ENCODE measurements at places on chromosomes 2 and 18.

DNA sequence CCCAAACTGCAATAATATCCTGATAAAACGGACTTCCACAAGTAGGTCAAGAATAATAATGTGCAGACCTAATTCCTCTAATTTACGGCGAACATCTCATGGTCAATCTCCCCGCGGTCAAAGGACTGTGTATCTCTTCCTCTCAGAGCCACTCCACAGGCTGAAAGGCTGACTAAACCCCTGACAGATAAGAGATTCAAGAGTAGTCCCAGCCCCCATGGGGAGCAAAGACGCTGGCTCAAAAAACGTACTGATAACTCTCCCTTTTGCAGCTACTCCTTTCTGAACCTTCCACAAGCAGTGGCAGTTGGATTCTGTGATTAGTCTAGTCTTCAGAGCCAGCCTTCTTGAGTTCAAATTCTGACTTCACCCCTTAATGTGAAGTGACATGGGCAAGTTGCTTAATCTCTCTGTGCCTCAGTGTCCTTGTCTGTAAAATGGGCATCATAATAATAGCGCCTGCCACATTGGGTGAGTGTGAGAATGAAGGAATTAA, 19.7 kb upstream of the IL18R1 start:
- no peak for DNase-seq

- DNase-seq: peak; percentile 64
Measured at GRCh38 chr2:28447943-28448792, 47.7 kb upstream of the PLB1 start.

- no peak for DNase-seq
Measured at GRCh38 chr2:8368463-8368862, 313.4 kb upstream of the ID2 start.

DNA sequence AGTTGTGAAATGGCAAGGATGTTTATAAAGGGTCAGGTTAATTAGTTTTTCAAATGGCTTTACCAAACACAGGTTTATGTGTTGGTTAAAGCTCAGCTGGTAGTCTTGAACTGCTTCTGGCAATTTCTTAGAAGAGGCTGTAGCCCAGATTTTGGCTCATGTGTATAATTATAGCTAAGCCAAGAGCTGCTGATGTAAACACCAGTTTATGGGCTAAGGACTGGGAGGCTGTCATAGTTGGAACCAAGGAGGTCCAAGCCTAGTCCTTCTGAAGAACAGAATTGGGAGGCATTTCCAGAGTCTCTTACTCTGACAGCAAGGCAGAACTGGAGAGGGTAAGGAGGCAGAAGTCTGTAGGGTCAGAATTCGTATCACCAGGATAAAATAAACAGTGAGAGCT, 25.4 kb downstream of the UBE2E3 start:
- no peak for DNase-seq

GRCh38 chr2:138760676-138761075, 19.5 kb downstream of the NXPH2 start:
- DNase-seq: no peak

- DNase-seq: no peak
Measured at GRCh38 chr2:64359171-64359891, 94.6 kb upstream of the LGALSL start.

GRCh38 chr2:25566094-25566493, 107.3 kb downstream of the DTNB start:
- no peak for DNase-seq

DNA sequence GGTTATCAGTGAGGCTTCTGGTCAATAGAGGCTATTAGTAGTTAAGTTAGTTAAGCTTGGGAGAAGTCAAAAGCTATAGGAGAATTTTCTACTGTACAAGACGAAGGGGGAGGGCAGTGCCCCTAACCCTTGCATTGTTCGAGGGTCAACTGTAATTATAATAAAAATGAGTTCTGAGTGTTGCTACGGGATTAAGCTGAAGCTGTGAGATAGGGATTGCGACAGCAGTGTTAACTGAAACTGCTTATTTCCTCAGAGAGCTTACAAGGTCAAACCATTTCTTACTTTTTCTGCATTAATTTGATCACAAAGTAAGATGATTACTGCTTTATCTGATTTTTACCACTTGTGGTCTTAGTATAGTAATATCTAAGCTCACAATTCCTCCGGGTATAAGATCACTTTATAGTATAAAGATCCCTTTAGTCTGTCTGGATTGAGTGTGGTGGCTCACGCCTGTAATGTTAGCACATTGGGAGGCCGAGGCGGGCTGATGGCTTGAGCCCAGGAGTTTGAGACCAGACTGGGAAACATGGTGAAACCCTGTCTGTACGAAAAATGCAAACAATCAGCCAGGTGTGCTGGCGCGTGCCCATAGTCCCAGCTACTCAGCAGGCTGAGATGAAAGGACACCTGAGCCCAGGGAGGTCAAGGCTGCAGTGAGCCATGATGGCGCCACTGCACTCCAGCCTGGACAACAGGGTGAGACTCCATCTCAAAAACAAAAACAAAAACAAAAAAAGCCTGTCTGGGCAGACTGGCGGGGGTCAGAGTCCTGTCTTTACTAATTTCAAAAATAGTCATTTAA, 119.5 kb upstream of the TLK1 start:
- DNase-seq: no peak

DNA sequence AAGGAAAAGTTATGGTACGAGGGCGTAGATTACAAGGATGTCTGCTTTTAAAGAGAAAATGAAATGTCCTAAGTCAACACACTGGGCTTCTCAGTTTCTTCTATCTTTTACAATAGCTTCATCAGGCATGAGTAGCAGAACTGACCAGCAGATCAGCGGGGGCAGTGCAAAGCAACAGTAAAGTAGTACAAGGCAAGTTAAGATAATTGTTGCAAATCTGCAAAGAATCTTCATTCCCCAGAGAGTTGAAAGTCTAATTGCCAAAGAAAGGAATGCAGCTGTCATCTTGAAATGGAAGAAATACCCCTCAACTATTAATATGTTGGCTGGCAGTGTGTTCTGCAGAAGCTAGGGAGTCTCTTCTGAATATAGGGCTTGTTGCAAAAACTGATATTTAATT, 60.2 kb upstream of the SLC39A10 start:
- DNase-seq: no peak

DNA sequence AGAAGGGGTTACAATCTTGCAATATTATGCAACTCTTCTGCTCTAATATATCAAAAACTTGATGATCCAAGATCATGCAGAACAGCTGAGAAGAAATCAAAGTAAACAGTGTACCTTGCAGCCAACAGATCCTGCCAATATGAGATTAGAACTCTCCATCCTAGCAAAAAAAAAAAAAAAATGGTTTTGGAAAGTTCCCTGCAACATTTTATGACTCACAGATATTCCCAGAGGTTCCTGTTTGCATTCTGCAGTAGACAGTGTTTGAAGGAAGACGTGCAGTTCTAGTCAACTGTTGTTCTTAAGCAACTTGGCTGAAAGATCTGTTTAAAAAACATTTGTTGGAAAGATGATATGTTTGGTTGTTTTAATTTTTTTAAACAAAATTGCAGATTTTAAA, 103.6 kb upstream of the WDR75 start:
- DNase-seq: no peak

- no peak for DNase-seq
Measured at GRCh38 chr2:120936476-120937334, 201.0 kb downstream of the GLI2 start.

DNA sequence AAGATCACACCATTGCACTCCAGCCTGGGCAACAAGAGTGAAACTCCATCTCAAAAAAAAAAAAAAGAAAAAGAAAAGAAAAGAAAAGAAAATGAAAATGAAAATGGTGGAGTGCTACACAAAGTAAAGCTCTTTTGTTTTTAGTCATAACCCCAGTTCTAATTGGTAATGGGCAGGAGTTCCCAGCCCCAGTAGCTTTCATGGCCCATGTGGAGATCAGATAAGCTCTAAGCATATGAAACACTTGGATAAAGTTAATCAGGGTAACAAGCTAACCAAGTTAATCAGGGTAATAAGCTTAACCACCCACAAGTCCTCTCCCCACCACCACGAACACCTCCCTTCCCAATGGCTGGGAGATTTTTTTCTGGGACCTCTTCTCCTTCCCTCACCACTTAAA, 240.8 kb downstream of the BCL11A start:
- DNase-seq: no peak

- peak; percentile 40 for DNase-seq
Measured at GRCh38 chr2:120736202-120736623, 545 bp downstream of the GLI2 start.

DNA sequence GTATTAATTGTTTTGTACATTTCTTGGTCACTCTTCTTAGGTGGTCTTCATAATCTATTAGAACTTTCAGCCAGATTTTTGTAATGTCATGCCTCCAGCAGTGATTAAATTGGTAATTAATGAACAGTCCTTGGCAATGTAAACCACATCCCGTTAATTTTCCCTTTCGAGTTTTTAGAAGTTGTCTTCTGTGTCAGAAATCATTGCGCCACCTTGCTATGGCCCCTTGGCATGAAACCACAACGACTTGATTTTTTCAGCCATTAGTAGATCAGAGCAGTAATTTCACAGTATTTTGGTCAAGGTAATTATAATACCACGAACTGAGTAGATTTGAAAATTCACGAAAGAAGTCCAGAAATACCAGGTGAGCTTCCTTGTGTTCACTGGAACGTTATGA, 86.0 kb upstream of the OTX1 start:
- no peak for DNase-seq

DNA sequence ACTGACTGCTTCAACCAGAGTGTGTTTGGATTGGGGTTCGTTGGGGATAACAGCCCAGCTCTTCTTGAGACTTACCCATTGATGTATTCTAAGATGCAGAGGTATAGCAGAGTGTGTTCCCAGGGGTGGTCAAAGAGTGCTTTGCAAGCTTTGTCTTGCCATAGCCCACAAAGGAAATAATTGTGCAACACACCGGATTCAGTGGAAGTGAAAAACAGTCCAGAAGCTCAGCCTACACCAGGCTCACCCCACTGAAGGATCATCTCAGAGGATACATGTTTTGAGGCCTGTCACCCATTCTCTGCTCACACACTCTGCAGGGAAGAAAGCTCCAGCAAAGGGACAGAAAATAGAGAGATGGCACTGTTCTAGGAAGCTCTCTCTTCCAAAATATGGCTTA, 9.6 kb downstream of the CACNB4 start:
- no peak for DNase-seq
